Activated naive CD8-positive, alpha-beta T cell treated with anti-CD3 and anti-CD28 coated beads, Interleukin-2, amount 10 ng/mL, durations not matched to agents 7 days and 5 days (primary cell): ENCODE measurements at places on chromosomes 12 and 14. TPM values are rescaled to one million over a fixed set of nuclear protein-coding genes. Genes with fewer than 3 reads are reported as not detected.
A peak's percentile ranks its signal among the peaks of the same experiment; 100 is the strongest.

The SP7 gene
- not detected for total RNA-seq

The RPL36AL gene
- 254 TPM for total RNA-seq

The FAM90A1 gene
- total RNA-seq, result not detected

The GLIPR1L2 gene
- 0.28 TPM for total RNA-seq

The TTC9 gene
- total RNA-seq, result 16.6 TPM

GRCh38 chr12:102441077-102441596 is 39.2 kb downstream of the IGF1 start:
- H3K27me3 ChIP-seq, result peaks cover 19% of the 10 kb centered on the region
- H3K27ac ChIP-seq, result no peak overlapping the region
- no peaks in the 10 kb centered on the region for H3K36me3 ChIP-seq
- H3K4me3 ChIP-seq, result no peak overlapping the region

GRCh38 chr12:120067901-120068300 is 48.7 kb downstream of the RAB35 start:
- peaks cover 9% of the 10 kb centered on the region for H3K36me3 ChIP-seq
- H3K27ac ChIP-seq, result no peak overlapping the region
- no peaks in the 10 kb centered on the region for H3K27me3 ChIP-seq
- H3K4me3 ChIP-seq, result no peak overlapping the region

DNA sequence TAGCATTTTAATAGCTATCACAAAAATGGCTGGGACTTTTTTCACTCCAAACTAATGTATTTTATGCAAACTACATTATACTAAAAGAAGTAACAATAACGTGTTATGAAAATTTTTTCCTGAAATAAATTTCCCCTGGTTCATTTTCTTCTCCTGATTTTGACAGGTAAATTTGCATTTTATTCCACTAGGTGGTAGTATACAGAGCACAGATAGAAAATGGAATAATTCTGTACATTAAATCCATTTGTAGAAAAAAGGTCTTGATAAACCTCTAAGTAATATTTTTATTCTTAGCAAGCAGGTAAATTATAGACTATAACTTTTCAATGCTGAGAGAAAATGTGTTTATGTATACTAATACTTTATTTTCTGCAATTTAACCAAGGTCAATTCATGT is 96.5 kb downstream of the BCAT1 start:
- no peak overlapping the region for H3K4me3 ChIP-seq
- H3K4me1 ChIP-seq, result peaks cover 3% of the 10 kb centered on the region
- H3K27ac ChIP-seq, result no peak overlapping the region

GRCh38 chr14:68526512-68527091 is 266.3 kb downstream of the ZFP36L1 start:
- no peaks in the 10 kb centered on the region for H3K4me1 ChIP-seq
- DNase-seq, result no peak
- H3K36me3 ChIP-seq, result peaks cover 12% of the 10 kb centered on the region

DNA sequence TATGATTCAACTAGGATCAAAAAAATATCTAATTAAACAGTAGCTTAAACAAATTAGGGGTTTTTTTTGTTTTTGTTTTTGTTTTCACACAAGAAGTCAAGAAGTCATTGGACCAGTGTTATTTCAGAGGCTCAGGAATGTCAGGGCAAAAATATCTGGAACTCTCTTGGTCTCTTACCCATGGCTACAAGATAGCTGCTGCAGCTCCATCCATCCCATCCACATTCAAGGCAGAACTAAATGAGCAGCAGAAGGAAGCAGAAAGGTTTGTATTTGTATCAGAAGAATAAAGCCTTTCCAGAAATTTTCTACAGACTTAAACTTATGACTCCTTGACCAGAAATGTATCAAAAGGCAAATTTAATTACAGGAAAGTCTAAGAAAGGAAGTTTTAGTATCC is 33.8 kb upstream of the BCL2L14 start:
- DNase-seq, result no peak
- H3K27ac ChIP-seq, result no peak overlapping the region
- H3K4me1 ChIP-seq, result peaks cover 10% of the 10 kb centered on the region
- H3K36me3 ChIP-seq, result no peaks in the 10 kb centered on the region
- peaks cover 13% of the 10 kb centered on the region for H3K27me3 ChIP-seq
- H3K4me3 ChIP-seq, result no peak overlapping the region

DNA sequence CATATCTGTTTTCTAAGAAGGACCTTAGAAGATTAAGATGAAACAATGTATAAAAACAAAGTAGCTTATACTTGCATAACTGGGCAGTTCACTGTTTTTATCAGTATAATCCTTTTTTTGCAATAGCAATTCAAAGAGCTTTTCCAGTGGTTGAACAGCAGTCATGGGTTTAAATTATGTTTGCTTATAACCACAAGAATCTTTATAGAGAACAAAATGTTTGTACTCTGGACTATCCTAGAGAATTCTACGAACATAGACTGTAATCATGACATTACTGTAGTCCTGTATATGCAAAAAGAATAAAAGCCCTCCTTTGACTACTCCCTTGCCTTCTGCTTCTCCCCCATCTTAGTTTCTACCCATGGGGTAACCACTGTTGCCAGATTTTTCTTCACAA is 5.7 kb downstream of the FAM177A1 start:
- peaks cover 19% of the 10 kb centered on the region for H3K36me3 ChIP-seq
- no peak for DNase-seq
- no peak overlapping the region for H3K27ac ChIP-seq
- H3K27me3 ChIP-seq, result no peaks in the 10 kb centered on the region
- no peak overlapping the region for H3K4me3 ChIP-seq

- H3K4me3 ChIP-seq, result no peak overlapping the region
- H3K36me3 ChIP-seq, result peaks cover 3% of the 10 kb centered on the region
- DNase-seq, result no peak
- H3K4me1 ChIP-seq, result peaks cover 15% of the 10 kb centered on the region
These were observed 20.5 kb downstream of the SLC38A2 start for GRCh38 chr12:46351886-46352650.

DNA sequence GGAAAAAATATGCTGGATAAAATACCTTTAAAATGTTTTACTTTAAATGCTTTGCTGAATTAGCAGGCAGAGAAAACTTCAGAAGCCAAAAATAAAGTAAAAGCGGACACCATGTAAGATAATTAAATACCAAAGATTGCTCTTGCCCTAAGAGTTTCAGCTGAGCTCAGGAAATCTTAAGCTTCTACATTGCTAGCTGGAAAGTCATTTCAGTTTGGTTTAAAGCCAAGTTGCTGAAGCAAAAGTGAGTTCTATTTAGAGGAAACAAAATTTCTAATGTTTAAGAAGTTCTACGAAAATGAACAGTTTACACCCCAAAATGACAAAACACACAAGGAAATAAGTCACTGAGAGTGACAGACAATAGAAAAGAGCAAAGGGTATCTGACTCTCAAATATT is 310.0 kb downstream of the ADAMTS20 start:
- DNase-seq, result no peak
- no peaks in the 10 kb centered on the region for H3K27me3 ChIP-seq
- H3K36me3 ChIP-seq, result no peaks in the 10 kb centered on the region

- peaks cover 55% of the 10 kb centered on the region for H3K4me1 ChIP-seq
- DNase-seq, result peak; percentile 69
- peak overlapping the region; percentile 97 for H3K27ac ChIP-seq
These were observed 99.9 kb downstream of the NINJ2 start for GRCh38 chr12:563250-563781.

GRCh38 chr14:41868396-41868795 is 261.7 kb downstream of the LRFN5 start:
- no peaks in the 10 kb centered on the region for H3K27me3 ChIP-seq
- H3K27ac ChIP-seq, result no peak overlapping the region
- no peaks in the 10 kb centered on the region for H3K36me3 ChIP-seq
- no peaks in the 10 kb centered on the region for H3K4me1 ChIP-seq
- DNase-seq, result no peak

- peaks cover 6% of the 10 kb centered on the region for H3K4me1 ChIP-seq
- H3K27me3 ChIP-seq, result peaks cover 2% of the 10 kb centered on the region
- no peak overlapping the region for H3K27ac ChIP-seq
- no peak overlapping the region for H3K4me3 ChIP-seq
- H3K36me3 ChIP-seq, result peaks cover 1% of the 10 kb centered on the region
These were observed 52.0 kb downstream of the SLC38A6 start for GRCh38 chr14:61033054-61033453.

GRCh38 chr14:98959958-98960616 is 311.9 kb downstream of the BCL11B start:
- H3K27ac ChIP-seq, result no peak overlapping the region
- no peak overlapping the region for H3K4me3 ChIP-seq
- H3K4me1 ChIP-seq, result peaks cover 24% of the 10 kb centered on the region
- DNase-seq, result no peak
